ENCODE measurements at places on chromosomes 2 and 18. TPM values are rescaled to one million over a fixed set of nuclear protein-coding genes. Genes with fewer than 3 reads are reported as not detected.

GATA6 gene
- 0.31 TPM for total RNA-seq

DNA sequence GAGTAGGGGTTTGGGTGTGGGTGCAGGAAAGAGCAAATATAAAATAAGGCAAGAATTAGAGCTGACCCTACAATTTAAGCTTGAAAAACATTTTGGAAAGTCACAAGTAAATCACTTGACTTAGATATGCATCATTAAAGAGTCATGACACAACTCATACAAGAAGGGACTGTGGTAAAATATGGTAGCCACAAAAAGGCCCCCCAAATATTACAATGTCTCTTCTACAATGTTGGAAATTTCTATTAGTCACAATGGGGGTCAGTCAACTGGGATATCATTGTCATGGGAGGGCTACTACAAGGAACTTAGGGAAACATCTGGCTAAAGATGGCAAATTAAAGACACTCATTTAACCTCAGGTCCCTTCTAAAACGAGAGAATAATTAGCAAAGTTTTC, 15.7 kb upstream of the SERPINB2 start:
- DNase-seq, result no peak

INPP5D gene
- 5.1 TPM for total RNA-seq

- no peak for DNase-seq
These were observed 95.4 kb downstream of the HNMT start for GRCh38 chr2:138059487-138060300.

CAPN14 gene
- not detected for total RNA-seq

EPB41L3 gene
- total RNA-seq, result not detected

- no peak for DNase-seq
These were observed 26.5 kb downstream of the TMEM182 start for GRCh38 chr2:102788216-102788884.

TIMM21 gene
- total RNA-seq, result 41.9 TPM

GRCh38 chr2:216651351-216651881, 18.2 kb downstream of the IGFBP2 start:
- no peak for DNase-seq

All from G401 (cell line).